ENCODE measurements at places on chromosomes 13 and 19. TPM values are rescaled to one million over a fixed set of nuclear protein-coding genes. Genes with fewer than 3 reads are reported as not detected.

- peak overlapping the region; percentile 94 for H3K4me3 ChIP-seq
- DNase-seq, result no peak
- H3K27ac ChIP-seq, result no peak overlapping the region
- no peaks in the 10 kb centered on the region for H3K36me3 ChIP-seq
- H3K27me3 ChIP-seq, result no peaks in the 10 kb centered on the region
Measured at GRCh38 chr19:1651568-1652291, 685 bp downstream of the TCF3 start.

GRCh38 chr13:20442798-20443381 lies 82.8 kb downstream of the CRYL1 start:
- H3K27me3 ChIP-seq, result no peaks in the 10 kb centered on the region
- no peak overlapping the region for H3K4me3 ChIP-seq
- DNase-seq, result no peak
- no peaks in the 10 kb centered on the region for H3K36me3 ChIP-seq
- H3K4me1 ChIP-seq, result no peaks in the 10 kb centered on the region
- no peak overlapping the region for H3K27ac ChIP-seq

GRCh38 chr13:43895940-43896339 lies 16.2 kb downstream of the LACC1 start:
- H3K27me3 ChIP-seq, result no peaks in the 10 kb centered on the region
- no peaks in the 10 kb centered on the region for H3K36me3 ChIP-seq
- no peaks in the 10 kb centered on the region for H3K4me1 ChIP-seq
- no peak for DNase-seq
- no peak overlapping the region for H3K4me3 ChIP-seq

DNA sequence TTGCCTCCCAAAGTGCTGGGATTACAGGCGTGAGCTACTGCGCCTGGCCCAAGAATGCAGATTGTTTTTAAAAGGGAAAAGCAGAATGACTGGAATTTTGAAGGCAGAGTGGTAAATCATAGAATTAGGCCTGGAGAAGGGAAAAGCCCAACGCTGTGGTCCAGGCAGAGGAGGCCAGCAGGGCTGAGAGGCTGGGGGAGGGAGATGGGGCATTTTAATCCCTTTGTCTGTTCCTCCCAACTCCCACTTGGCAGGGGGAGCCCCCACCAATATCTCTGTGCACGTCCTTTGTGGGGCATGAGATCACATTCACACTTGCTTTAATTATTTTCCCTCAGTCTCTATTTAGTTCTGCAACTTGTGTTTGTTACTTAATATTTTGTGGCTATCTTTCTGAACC lies 54.4 kb upstream of the RANBP3 start:
- H3K4me3 ChIP-seq, result no peak overlapping the region
- H3K36me3 ChIP-seq, result no peaks in the 10 kb centered on the region
- H3K27ac ChIP-seq, result no peak overlapping the region
- no peaks in the 10 kb centered on the region for H3K4me1 ChIP-seq
- H3K27me3 ChIP-seq, result no peaks in the 10 kb centered on the region
- no peak for DNase-seq

GRCh38 chr13:102317593-102317992 lies 84.3 kb downstream of the FGF14 start:
- no peak overlapping the region for H3K4me3 ChIP-seq
- no peaks in the 10 kb centered on the region for H3K27me3 ChIP-seq
- DNase-seq, result peak; percentile 91
- no peak overlapping the region for H3K27ac ChIP-seq
- H3K4me1 ChIP-seq, result no peaks in the 10 kb centered on the region

GRCh38 chr13:50033725-50034124 lies 18.5 kb downstream of the KCNRG start:
- H3K4me1 ChIP-seq, result no peaks in the 10 kb centered on the region
- H3K27ac ChIP-seq, result no peak overlapping the region
- DNase-seq, result no peak

DNA sequence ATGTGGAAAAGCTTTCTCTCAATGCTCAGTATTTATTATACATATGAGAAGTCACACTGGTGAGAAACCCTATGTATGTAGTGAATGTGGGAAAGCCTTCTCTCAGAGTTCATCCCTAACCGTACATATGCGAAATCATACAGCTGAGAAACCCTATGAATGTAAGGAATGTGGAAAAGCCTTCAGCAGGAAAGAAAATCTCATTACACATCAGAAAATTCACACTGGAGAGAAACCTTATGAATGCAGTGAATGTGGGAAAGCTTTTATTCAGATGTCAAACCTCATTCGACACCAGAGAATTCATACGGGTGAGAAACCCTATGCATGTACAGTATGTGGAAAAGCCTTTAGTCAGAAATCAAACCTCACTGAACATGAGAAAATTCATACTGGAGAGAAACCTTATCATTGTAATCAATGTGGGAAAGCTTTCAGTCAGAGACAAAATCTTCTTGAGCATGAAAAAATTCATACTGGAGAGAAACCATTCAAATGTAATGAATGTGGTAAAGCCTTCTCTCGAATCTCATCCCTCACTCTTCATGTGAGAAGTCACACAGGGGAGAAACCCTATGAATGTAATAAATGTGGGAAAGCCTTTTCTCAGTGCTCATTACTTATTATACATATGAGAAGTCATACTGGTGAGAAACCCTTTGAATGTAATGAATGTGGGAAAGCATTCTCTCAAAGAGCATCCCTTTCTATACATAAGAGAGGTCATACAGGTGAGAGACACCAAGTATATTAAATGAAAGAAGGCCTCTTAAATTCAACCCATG lies 34.4 kb downstream of the ZNF568 start:
- no peak overlapping the region for H3K27ac ChIP-seq
- H3K4me1 ChIP-seq, result no peaks in the 10 kb centered on the region
- H3K36me3 ChIP-seq, result peaks cover 25% of the 10 kb centered on the region
- no peak overlapping the region for H3K4me3 ChIP-seq

DNA sequence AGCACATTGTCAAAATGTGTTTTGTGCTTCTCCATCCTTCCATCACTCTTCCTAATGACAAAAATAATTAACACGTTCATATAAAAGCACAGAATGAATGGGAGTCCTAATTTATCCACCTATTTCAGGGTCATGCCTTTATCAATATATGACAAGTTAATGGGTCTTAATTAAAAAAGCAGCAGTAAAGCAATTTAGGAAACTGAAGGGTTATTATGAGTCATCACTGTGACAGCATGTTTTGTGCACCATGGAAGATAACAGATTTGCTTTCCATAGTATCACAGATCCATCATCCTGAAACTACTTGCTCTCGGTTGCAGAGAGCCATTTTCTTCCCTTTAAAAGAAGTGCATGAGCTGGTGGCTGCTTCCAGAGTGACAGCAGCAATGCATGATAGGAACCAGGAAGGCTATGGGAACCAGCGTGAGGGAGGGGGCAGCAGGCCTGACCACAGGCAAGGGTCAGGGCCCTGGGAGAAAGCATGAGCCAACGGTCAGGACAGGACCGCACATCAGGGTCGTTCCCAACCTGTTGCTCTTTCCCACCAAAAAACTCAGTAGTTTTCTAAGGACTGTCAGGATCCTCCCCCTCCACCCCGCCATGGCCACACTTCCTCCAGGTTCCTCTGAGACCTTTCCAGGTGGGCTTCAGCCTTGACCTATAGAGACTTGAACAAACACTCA lies 784.1 kb downstream of the UQCRFS1 start:
- H3K36me3 ChIP-seq, result no peaks in the 10 kb centered on the region
- no peaks in the 10 kb centered on the region for H3K4me1 ChIP-seq
- no peak overlapping the region for H3K27ac ChIP-seq
- no peaks in the 10 kb centered on the region for H3K27me3 ChIP-seq
- H3K4me3 ChIP-seq, result no peak overlapping the region
- no peak for DNase-seq

GRCh38 chr19:412356-413355 lies 3.7 kb upstream of the C2CD4C start:
- no peak overlapping the region for H3K4me3 ChIP-seq
- DNase-seq, result peak; percentile 67
- H3K27ac ChIP-seq, result no peak overlapping the region
- no peaks in the 10 kb centered on the region for H3K4me1 ChIP-seq
- no peaks in the 10 kb centered on the region for H3K27me3 ChIP-seq
- H3K36me3 ChIP-seq, result no peaks in the 10 kb centered on the region

DNA sequence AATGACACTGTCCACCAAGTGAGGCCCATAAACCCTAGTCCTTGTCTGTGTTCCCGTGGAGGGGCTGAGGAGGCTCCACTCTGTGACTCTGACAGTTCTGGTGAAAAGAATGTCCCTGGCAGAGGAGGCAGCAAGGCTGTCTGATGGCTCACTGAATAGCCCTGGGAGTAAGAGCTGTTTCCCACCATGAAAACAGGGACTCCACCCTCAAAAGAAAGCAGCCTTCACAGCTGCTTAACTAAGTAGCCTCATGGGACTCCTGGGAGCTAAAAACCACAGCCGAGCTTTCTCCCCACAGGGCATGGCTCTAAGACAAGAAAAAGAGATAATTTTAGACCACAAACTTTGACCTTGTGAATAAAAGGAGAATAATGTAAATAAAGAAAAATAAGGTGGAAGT lies 135.1 kb upstream of the FRY start:
- H3K4me3 ChIP-seq, result no peak overlapping the region
- H3K27me3 ChIP-seq, result no peaks in the 10 kb centered on the region
- H3K27ac ChIP-seq, result peak overlapping the region; percentile 22
- no peaks in the 10 kb centered on the region for H3K36me3 ChIP-seq

GRCh38 chr13:61202042-61202441 lies 213.6 kb downstream of the PCDH20 start:
- DNase-seq, result no peak
- no peaks in the 10 kb centered on the region for H3K36me3 ChIP-seq
- no peak overlapping the region for H3K27ac ChIP-seq
- H3K4me3 ChIP-seq, result no peak overlapping the region

DNA sequence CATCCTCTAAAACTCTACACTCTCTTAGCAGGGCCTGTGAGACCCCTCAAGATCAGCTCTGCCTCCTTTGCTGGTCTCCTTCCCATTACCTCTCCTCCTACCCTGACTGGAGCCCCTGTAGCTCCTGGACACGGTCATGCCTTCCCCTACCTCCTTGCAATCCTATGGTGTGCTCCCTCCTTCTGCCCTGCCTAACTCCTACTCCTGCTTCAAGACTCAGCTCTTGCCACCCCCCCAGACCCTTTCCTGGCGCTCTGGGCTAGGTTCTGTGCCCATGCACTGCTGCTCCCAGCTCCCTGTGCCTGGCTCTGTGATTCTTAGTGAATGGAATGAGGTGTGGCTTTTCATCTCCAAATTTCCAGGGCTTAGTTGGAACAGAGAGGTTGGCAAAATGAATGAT lies 28.0 kb upstream of the TPTE2 start:
- no peaks in the 10 kb centered on the region for H3K4me1 ChIP-seq
- no peak overlapping the region for H3K4me3 ChIP-seq
- no peak for DNase-seq
- no peak overlapping the region for H3K27ac ChIP-seq
- no peaks in the 10 kb centered on the region for H3K36me3 ChIP-seq

GRCh38 chr13:67736646-67737420 lies 506.7 kb upstream of the PCDH9 start:
- H3K4me3 ChIP-seq, result no peak overlapping the region
- no peak for DNase-seq
- H3K27me3 ChIP-seq, result no peaks in the 10 kb centered on the region
- H3K4me1 ChIP-seq, result no peaks in the 10 kb centered on the region
- no peak overlapping the region for H3K27ac ChIP-seq

DNA sequence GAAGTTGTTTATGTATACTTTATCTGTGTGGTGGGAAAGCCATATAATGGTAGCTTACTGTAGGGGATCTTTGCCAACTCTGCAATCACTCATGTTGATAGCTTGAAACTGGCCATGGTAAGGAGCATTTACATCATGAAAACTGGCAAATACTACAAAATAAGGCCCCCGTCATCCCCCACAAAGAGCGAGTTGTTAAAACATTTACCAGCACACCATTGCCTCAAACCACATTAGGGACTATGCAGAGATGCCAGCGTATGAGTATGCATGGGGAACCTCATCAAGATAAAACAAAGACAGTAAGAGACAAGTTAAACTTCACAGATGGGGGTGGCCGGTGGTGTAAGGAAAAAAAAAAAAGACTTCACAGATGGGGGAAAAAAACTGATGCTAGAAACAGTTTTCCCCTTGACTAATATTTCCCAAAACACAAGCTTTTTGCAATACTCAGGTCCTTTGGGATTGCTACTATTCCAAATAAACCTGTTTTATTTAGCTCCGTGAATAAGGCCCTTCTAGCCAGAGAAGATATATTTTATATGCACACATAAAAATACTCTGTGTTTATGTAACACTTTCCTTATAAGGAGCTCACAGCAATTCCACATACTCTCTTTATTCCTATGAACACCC lies 70.6 kb upstream of the SERP2 start:
- no peak overlapping the region for H3K4me3 ChIP-seq
- H3K36me3 ChIP-seq, result no peaks in the 10 kb centered on the region
- H3K27ac ChIP-seq, result no peak overlapping the region
- H3K27me3 ChIP-seq, result no peaks in the 10 kb centered on the region

Gene ZNF729
- total RNA-seq, result not detected

Gene CCDC194
- 1.7 TPM for total RNA-seq

Gene TNFSF13B
- 25.7 TPM for total RNA-seq

Gene PSG11
- not detected for total RNA-seq

Gene ZNF580
- total RNA-seq, result 42.9 TPM

Gene MUC16
- 0.03 TPM for total RNA-seq

Gene ZNF442
- total RNA-seq, result 3.6 TPM

Gene ZNF574
- 9.0 TPM for total RNA-seq

Gene TRPC4
- 1.3 TPM for total RNA-seq

Gene PGLYRP1
- 1.4 TPM for total RNA-seq

Gene GARIN5A
- total RNA-seq, result not detected
